ENCODE measurements at places on chromosomes 5 and 9.
A peak's percentile ranks its signal among the peaks of the same experiment; 100 is the strongest.

DNA sequence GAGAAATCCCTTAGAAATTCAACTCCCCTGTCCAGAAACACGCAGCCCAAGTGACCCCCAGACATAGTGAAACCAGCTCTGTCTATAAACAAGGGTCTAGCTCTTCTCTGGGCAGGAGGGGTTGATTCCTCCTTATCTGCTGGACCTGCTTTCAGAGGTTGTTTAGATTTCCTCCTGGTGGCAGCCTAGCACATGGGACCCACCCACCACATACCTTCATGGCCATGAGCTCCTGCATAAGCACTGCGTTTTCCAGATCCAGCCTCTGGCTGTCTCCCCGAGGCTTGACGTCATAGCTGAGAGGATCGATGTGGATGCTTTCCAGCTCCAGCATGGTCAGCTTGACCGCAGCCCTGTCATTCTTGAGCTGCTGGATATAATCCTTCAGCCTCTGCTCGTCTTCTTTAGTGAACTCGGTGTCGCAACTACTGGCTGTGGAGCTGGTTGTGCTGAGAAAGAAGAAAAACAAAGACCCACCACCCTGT lies 77.0 kb downstream of the DCP2 start:
- DNase-seq = no peak

DNA sequence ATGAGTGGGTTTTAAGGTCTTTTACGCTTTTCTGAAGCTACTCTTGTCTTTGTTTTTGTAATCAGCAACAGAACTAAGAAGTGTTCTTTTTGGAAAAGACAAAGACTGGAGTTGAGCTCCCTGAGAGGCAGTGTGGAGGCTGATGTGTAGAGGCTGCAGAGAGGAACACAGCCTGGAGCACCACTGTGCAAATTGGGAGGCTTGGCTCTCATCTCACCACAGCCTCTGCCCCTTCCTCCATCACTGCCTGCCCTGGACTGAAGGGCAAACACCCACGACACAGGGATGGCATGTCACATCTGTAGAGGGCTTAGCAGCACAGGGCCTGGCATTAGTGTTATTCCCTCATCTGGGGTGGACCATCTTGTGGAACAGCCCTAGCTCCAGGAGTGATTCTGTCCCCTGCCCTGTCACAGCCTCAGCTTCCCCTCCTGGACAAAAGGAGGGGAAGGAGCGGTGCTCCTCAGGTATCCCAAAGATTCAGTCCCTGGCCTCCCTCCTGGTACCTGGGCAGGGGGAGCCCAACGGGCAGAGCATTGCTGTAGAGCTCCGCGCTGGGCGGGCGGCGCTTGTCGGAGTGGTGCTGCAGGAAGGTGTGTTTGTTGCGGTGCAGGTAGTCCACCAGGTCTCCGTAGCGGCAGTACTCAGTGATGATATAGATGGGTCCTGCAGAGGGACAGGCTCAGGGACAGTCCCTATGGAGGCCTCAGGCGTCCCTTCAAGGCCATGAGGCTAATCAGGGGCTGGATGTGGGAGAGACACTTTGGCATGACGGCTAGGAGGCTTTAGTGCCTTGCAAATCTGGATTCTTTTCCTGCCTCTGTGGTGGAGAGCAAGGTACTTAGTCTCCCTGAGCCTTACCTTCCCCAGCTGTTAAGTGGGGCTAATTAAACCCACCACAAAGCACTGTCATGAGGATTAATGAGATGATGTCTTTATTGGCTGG lies 32.8 kb downstream of the PDGFRB start:
- peak; percentile 15 for DNase-seq

DNA sequence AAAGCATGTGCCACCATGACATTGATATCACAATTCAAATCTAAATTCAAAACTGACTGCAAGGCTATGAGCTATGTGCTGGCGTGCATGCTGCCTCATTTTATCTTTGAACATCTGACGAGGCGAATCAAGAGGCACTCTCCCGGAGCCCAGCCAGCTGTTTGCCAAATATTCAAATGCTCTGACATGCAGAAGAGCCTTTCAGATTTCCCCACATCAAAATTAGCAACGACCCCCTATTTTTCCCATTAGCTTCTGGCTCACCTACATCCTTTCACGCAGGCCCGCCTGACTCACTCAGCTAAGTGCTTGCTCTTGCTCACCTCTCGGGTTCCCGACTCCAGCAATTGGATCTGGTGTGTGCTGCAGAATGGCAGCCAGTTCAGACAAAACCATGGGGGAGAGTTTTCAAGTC lies 159.0 kb downstream of the NR2F1-AS1 start:
- no peak for DNase-seq

DNA sequence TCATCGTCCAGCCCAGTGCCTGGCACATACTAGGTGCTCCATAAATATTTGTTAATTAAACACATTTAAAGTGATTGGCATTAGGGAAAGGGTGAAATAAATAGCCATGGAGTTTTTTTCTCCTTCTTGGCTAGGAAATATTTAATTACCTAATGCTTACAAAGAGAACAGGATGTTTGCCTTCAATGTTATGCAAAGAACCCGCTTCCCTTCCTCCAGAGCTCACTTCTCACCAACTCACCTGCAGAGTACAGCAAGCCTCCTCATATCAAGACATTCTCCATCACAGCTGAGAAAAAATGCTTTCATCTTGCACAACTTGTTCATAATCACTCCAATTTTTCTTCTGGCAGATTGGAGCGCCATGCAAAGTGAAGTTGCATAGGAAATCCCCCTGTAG lies 161.7 kb upstream of the STK32A start:
- no peak for DNase-seq

DNA sequence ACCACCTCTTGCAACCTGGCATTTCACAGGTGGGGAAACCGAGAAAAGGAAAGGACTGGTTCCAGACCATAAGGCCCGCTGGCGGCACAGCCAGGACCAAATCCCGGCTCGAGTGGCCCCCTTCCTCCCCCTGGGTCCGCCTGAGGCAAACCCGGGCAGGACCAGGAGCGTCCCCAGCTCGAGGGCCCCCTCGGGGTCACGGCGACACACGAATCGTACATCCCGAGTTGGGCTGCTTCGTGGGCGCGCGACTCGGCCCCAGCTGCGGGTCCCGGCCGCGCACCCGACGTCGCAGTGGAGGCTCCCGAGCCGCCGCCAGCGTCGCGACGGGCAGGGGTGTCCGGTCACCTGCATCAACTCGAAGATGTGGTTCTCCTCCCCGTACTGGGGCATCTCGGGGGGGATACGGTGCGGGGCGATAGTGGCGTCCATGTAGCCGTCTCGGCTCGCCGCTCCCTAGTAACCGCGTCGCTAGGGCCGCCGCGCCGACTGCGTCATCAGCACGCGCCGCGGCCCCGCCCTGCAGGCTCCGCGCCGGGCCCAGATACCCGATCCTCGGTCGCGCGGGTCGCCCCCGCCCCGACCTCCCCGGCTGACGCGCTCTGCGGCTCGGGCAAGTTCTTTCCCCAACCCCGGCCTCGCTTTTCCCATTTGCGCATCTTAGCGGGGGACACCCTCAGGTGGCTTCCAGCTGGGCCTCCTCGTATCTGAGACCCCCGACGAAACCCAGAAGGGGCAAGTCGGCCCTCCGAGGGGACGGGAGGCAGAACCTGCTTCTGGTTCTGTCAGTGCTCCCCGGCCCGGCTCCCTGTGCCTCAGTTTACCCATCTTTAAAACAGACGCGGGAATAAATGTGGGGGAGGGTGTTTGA lies at the start of gene AK8:
AK8 (minus strand) TSS at position 461 of the 871 bp plus-strand sequence; CDS start at position 432, 29 bp downstream.
- peak; percentile 78 for DNase-seq

- no peak for DNase-seq
These were observed 202.1 kb downstream of the DEPDC1B start for GRCh38 chr5:60497706-60498500.

DNA sequence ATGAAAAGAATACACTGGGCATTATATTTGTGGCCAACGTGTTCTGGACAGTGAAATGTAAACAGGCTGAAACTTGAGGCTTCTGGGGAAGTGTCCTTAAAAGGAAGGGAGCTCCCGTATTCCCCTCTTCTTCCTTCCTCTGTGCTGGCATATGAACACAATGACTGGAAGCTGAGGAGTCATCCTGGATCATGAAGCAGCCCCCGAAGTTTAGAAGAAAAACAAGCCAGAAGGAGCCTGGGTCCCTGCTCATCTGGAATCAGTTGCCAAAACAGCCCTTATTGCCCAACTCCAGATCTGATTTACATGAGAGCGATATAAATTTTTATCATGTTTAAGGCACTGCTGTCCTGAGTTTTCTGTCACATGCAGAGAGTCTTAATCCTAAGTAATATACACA lies 65.4 kb upstream of the SLC1A1 start:
- DNase-seq = no peak

DNA sequence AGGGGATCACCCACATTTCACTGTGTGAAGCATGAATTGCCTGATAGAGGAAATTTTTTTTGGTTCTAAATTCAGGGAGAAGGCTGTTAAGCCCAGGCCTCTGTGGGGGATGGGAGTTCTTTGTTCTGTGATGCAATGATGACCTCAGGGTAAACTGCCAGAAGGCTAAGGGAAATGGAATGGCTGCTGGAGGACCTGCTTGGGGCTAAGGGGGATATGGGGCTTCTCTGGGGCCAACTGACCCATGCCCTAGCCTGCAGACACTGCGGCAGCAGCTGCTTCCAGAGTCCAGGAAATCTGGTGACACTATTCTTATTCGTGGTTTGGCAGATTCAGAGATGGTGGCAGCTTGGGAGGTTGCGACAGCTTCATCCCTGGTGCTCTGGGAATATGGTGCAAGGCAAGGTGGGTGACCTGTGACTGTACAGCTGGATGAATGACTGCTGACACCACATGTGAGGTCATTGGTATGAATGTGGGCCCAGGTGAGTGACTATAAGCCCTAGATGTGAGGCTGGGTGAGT lies 30.3 kb downstream of the VCP start:
- DNase-seq = no peak

- DNase-seq = peak; percentile 88
These were observed 523.5 kb upstream of the CLINT1 start for GRCh38 chr5:158382473-158382872.

DNA sequence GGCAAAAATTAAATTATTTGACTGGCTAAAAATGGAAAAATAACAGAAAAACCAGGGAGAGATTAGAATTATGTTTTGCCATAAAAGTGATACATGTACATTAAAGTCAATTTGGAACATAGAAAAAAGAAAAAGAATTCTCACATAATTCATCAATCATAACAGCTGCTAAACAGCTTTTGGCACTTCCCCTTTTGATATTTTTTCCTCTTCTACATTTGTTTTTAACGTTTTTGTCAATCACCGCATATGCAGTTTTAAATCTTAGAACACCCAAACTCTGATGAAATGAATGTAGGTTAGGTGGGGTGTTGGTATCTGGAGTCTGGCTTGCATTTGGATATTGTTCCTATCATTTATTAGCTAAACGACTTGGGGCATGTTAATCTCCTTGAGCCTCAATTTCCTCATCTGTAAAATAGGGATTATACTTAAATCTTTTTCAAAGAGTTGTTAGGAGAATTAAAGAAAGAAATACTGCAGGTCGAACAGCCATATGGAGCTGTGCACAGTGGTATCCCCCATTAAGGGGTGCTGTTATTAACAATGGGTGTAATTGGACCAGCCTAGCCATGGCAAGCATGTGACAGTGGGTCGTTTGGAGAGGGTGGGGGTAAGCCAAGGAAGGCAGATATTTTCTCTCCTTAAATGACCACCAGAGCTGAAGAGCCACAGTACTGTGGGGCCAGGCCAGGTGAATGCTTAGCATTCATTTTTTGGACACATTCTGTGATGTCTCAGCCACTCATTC lies 22.6 kb downstream of the NPR3 start:
- DNase-seq = no peak

DNA sequence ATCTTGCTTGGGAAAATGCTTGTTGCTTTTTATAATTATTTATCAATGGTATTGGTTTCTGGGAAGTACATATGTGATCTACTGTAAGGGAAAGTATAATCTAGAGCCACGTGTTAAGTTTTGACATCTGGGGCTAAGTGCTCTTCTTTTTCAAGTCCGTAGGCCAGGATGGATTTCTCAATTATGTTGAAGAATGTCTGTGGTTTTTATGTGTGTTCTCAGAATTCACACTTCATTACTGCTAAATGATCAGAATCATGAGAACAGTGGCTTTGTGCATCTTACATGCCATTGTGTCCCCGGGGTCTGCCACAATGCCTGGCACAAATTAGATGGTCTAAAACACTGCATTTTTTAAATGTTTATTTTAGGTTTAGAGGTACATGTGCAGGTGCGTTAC lies 14.5 kb upstream of the AUH start:
- DNase-seq = no peak

DNA sequence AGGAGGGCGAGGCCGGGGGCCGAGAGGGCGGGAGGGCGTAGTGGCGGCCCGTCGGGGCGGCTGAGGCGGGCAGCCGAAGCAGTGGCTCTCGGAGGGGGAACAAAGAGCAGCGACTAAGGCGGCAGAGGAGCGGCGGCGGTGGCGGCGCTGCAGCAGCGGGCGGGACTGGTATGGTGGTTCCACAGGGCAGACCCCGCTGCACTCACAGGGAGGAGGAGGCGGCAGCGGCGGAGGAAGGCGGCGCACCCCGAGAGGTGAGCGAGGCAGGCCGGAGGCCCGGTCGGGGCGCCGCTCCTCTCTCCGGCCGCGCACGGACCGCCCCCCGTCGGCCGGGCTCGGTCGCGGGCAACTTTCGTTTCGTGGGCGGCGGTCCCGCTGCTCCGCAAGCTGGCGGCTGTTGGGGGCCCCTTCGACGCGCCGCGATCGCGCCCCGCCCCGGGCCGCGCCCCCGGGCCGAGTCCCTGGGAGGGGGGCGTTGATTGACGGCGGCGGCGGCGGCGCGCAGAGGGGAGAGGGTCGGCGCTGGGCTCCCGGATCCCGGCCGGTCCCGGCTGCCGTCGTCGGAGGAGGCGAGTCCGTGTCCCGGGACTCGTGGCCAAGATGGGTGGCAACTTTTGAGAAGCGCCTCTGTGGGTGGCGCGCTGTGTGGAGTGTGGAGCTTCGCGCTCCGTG lies 467 bp downstream of the CNOT6 start:
- peak; percentile 74 for DNase-seq

- DNase-seq = no peak
These were observed 1.0 kb upstream of the PTBP3 start for GRCh38 chr9:112334432-112334841.

GRCh38 chr9:13586587-13587374 lies 307.3 kb upstream of the MPDZ start:
- DNase-seq = no peak

DNA sequence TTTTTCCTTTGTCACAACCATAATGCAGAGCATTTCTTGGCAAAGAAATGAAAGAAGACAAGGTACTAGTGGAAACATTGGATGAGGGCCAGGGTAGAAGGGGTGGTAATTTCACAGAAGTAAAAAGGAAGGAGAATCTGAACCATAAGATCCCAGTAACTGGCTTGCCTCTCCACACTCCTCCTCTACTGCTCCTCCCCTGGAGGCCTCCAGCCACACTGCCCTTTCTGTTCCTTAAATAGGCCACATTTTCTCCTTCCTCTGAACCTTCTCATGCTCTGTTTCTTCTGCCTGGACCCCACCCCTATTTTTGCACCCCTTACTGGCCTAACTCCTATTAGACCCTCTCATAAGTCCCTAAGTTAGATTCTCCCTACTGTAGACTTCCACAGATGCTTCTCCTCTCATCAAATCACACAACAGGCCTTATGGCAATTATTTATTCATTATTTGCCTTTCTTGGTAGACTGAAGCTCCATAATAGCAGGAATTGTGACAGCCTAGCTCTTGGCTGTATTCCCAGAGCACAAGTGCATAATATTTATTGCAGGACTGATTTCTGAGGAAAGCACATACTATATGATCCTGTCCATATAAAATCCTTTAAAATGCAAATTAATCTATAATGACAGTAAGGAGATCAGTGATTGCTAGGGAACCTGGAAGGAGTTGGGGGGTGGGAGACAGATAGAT lies 31.3 kb upstream of the GRIA1 start:
- DNase-seq = no peak

- DNase-seq = no peak
These were observed 213.4 kb upstream of the DMAC1 start for GRCh38 chr9:8012986-8013385.

GRCh38 chr9:21682981-21683380 lies 119.5 kb upstream of the MTAP start:
- no peak for DNase-seq

Data from tibial artery (tissue), 4 donors.